ENCODE measurements at places on chromosomes 11 and 22.

DNA sequence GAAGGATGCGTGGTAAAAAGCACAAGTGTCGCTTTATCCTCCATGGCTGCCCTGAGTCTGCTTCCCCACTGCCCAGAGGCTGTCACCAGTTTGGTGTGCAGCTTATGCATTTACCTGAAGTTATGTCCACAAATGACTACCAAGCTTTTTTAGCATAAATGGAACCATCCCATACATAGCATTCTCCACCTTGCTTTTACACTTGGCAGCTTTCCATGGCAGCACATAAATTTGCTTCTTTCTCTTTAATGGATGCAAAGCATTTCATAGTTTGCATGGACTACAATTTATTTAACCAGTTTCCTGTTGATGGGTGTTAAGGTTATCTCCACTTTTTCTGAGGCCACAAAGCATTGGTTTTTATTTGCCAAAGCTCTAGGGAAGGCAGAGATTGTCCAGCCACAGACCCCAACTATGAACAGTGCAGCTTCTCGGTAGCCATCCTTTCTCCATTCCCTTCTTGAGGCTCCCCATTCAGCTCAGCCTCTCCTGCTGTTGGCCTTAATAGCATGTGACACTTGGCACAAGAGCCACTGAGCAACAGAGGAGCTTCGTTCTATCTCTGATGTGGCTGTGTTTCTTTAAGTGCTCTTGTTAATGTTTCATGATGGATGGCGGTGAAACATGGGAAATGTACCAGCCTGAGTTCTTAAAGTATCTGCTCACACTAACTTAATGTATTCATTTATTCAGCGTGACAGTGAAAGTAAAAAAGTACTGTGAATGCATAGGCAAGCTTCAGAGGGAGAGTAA lies 59.8 kb upstream of the NAV2 start:
- no peak for DNase-seq

DNA sequence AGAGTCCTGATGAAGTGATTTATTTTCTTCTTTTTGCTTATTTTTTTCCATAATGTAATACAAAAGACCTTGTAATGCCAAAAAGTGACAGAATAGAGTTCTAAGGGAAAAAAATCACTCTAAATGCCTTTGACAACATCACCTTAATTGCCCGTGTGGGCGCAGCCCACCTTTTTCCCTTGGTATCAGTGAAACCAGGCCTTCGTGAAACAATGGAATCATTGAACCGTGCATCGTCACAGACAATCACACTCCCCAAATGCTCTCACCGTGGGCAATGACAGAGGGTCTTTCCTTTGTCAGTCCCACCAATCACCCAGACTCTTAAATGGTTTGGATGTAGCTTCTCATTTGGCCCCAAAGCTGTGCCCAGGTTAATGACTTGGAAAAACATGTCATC lies 9.6 kb upstream of the SLC6A5 start:
- no peak for DNase-seq

DNA sequence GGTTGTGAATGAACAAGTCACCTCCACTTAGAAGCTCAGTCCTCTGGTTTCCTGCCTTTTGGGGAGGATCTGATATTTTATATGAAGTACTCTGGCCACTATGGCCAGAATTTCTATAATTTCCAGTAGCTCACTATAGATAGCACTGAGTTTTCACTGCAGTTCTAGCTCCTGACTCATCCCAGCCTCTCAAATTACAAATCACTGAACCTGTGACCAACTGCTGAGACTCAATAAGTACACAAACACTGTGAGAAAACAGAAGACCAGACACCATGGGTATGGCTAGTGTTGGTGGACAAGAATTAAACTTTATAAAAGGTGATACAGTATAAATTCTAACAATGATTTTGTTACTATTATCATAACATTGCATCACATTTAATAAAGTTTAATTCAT lies 47.1 kb upstream of the UCP3 start:
- no peak for DNase-seq

- no peak for DNase-seq
Observed at GRCh38 chr11:125402435-125402834, 93.6 kb downstream of the FEZ1 start.

DNA sequence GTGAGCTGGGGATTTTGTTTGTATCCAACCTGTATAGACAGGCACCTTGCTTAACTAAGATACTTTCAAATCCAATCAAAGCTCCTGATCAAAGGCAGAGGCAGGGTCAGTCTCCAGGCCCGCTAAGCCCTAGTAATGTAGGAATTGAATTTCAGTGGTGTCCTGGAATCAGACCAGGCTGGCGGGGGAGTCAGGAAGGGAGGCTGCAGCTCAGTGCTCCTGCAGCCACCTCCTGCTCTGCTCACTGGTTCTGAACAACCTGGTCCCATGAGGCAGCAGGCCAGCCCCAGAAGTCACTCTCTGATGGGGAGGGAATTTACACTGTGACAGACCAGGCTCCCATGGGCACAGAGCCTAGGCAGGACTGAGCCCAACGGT lies 38.5 kb upstream of the GALNT18 start:
- no peak for DNase-seq

DNA sequence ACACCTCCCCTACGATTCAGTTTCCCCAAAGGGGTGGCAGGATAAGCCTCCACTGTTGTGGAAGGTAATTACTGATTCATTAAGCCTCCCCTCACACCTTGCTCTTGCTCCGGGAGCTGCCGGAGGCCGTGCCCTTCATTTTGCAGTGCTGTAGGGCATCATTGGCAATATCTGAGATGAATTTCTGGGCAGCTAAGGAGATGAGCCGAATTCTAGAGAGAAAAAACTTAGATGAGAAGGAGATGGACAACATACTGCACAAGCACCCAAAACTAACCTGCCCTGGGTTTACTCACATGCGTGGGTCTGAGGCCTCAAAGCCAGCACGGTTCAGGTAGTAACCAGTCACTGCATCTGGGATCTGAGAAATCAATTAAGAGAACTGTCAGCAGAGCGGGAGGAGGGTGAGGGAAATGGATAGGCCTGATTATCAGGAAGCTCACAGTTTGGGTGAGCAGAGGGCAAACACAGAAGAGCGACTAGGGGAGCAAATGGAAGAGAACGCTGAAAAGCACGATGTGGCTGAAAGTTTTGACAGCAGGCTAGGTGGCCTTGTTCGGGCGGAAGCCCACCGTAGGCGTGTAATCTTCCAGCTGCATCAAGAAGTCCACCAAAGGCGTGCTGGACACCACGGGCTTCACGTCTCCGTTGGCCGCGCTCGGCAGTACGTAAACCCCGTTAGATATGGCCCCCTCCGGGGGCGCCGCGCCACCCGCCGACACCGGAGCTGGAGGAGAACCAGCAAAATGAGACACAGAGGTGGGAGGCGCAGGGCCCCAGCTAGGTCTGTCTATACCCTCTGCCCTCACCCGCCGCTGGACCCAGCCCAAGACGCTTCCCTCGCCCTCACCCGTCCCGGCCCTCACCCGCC lies 689 bp downstream of the TAF10 start:
- no peak for DNase-seq

GRCh38 chr11:102118937-102119336 lies 8.7 kb downstream of the YAP1 start:
- DNase-seq, result no peak

- DNase-seq, result no peak
Observed at GRCh38 chr11:77172666-77172982, 44.6 kb downstream of the MYO7A start.
